ENCODE measurements at places on chromosomes 5 and 9. TPM values are rescaled to one million over a fixed set of nuclear protein-coding genes. Genes with fewer than 3 reads are reported as not detected.

AK8 gene
- not detected for total RNA-seq

DNA sequence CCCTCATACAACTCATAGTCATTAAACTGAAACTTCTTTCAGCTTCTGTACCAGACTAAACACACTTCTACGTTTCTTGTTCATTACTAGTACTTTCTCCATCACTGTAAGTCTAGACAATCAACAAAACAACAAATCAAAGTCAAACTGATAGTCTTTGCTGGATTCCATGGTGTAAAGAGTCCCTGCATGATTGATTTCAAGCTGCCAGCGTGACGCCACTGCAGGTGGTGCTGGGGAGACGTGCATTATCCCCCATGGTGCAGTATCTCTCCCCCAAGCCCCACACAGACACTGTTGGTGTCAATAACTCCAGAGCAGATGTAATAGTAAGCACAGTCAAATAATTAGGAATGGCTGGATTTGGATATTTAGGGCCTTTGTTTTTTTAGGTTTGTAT is 10.7 kb upstream of the SLC2A8 start:
- DNase-seq, result no peak
- H3K4me3 ChIP-seq, result no peak overlapping the region
- H3K27me3 ChIP-seq, result no peaks in the 10 kb centered on the region
- H3K36me3 ChIP-seq, result no peaks in the 10 kb centered on the region
- H3K27ac ChIP-seq, result no peak overlapping the region

DNA sequence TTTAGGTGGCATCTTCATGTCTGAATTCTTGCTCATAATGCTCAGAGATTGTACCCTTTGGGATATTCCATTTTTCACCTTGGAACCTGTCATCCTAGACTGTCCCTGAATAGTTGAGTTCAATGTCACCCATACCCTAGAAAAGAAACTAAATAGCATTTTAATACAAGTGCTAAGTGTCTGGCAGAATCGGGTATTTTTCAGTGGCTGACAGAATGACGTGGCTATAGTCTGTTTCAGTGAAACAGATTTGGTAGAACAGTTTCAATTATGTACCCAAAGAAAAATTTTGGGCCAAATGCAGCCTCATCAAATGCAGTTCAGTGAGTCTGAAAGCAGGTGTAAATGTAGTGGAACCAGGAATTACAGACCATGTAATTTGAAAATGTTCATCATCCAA is 1041.2 kb downstream of the DTWD2 start:
- H3K27me3 ChIP-seq, result no peaks in the 10 kb centered on the region
- no peak overlapping the region for H3K27ac ChIP-seq
- H3K4me1 ChIP-seq, result no peaks in the 10 kb centered on the region
- no peak for DNase-seq
- H3K4me3 ChIP-seq, result no peak overlapping the region

RNF180 gene
- 6.0 TPM for total RNA-seq

PCDHA11 gene
- total RNA-seq, result 0.51 TPM

GRCh38 chr9:70586476-70586875 is 172.0 kb upstream of the KLF9 start:
- no peak for DNase-seq
- H3K27me3 ChIP-seq, result no peaks in the 10 kb centered on the region
- H3K4me1 ChIP-seq, result no peaks in the 10 kb centered on the region
- no peaks in the 10 kb centered on the region for H3K36me3 ChIP-seq
- no peak overlapping the region for H3K4me3 ChIP-seq

DNA sequence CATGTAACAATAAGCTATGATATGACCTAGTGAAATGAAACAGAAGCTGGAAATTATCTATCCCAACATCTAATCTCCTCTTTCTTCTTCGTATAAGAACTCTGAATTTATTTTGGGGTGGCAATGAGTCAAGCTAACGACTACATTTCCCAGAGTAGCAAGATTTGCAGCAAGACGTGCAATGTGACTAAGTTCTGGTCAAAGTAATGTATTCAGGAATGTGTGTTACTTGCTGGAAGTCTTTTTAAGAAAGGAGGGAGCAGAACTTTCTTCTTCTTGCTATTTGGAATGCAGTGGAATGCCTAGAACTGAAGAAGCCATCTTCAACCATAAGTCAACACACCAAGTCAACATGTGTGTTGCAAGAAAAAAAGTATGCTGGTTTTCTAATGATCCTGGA is 406.6 kb upstream of the MEF2C start:
- no peak for DNase-seq
- H3K36me3 ChIP-seq, result no peaks in the 10 kb centered on the region
- H3K4me3 ChIP-seq, result no peak overlapping the region
- no peaks in the 10 kb centered on the region for H3K4me1 ChIP-seq

OR1L8 gene
- total RNA-seq, result not detected

GRCh38 chr9:17807613-17808282 is 228.9 kb downstream of the SH3GL2 start:
- H3K4me3 ChIP-seq, result no peak overlapping the region
- H3K27me3 ChIP-seq, result no peaks in the 10 kb centered on the region
- no peaks in the 10 kb centered on the region for H3K36me3 ChIP-seq

- DNase-seq, result no peak
- no peak overlapping the region for H3K4me3 ChIP-seq
- no peaks in the 10 kb centered on the region for H3K27me3 ChIP-seq
- H3K36me3 ChIP-seq, result no peaks in the 10 kb centered on the region
- no peak overlapping the region for H3K27ac ChIP-seq
These were observed 38.9 kb downstream of the SLC35D2 start for GRCh38 chr9:96344458-96345180.

OR13C9 gene
- not detected for total RNA-seq

FOXB2 gene
- total RNA-seq, result not detected

GRCh38 chr5:157197086-157197485 is 16.4 kb downstream of the ITK start:
- no peaks in the 10 kb centered on the region for H3K4me1 ChIP-seq
- no peak for DNase-seq
- H3K4me3 ChIP-seq, result no peak overlapping the region
- H3K36me3 ChIP-seq, result no peaks in the 10 kb centered on the region
- no peak overlapping the region for H3K27ac ChIP-seq
- H3K27me3 ChIP-seq, result no peaks in the 10 kb centered on the region

DNA sequence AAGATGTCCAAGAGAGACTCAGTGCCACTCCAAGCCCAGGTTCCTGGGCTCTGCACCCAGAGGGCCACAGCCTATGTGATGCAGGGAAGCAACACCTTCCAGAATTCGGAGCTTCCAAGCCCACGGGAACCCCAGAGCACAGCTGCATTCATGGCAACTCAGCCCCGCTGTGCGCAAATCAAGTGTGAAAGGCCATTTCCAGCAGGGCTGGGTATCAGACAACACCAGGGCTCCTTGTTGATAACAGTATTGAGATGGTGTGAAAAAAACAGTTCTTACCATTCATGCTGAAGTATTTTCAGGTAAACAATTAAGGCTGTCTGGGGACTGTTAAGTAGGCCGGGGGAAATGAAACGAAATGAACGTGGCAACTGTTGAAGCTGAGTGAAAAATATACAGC is 10.1 kb downstream of the ROR2 start:
- no peak overlapping the region for H3K4me3 ChIP-seq
- no peaks in the 10 kb centered on the region for H3K27me3 ChIP-seq
- no peak overlapping the region for H3K27ac ChIP-seq
- H3K36me3 ChIP-seq, result no peaks in the 10 kb centered on the region
- DNase-seq, result no peak

ZNF300 gene
- total RNA-seq, result 0.87 TPM

IRX4 gene
- not detected for total RNA-seq

IRGM gene
- not detected for total RNA-seq

GFM2 gene
- total RNA-seq, result 22.3 TPM

- no peaks in the 10 kb centered on the region for H3K27me3 ChIP-seq
- no peaks in the 10 kb centered on the region for H3K36me3 ChIP-seq
- H3K27ac ChIP-seq, result no peak within 1 kb of the TSS
- no peaks in the 10 kb centered on the region for H3K4me1 ChIP-seq
- peak within 1 kb of the TSS; percentile 25 for H3K4me3 ChIP-seq
- no peak for DNase-seq
These were observed at the start of gene RXFP3 for GRCh38 chr5:33936381-33937016. TSS of gene RXFP3 (plus strand) at chr5:33936386. CDS start at chr5:33936741, 355 bp downstream.

DNA sequence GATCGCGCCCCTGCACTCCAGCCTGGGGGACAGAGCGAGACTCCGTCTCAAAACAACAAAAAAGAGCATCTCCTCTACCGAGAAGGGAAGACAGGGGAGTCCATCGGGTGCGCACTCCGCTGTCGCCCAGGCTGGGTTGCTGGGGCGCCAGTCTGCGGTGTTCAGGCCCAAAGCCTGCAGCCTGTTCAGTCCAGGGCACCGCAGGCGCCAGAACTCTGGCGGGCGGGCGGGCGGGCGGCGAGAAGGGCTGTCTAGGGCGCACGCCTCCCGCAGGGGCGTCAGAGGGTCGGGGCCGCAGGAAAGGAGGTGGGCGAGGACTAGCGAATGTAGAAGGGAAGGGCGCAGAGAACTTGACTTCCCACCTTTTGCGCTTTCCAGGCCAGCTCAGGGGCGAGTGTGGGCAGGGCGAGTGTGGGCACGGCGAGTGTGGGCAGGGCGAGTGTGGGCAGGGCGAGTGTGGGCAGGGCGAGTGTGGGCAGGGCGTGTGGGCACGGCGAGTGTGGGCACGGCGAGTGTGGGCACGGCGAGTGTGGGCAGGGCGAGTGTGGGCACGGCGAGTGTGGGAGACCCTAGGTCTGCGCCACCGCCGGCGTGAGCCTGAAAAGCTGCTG is 10.5 kb downstream of the PROP1 start:
- no peak for DNase-seq
- H3K36me3 ChIP-seq, result no peaks in the 10 kb centered on the region
- H3K4me1 ChIP-seq, result no peaks in the 10 kb centered on the region

GRCh38 chr5:9108162-9108561 is 437.7 kb downstream of the SEMA5A start:
- H3K36me3 ChIP-seq, result no peaks in the 10 kb centered on the region
- no peak for DNase-seq
- H3K4me3 ChIP-seq, result no peak overlapping the region
- H3K4me1 ChIP-seq, result no peaks in the 10 kb centered on the region
- H3K27ac ChIP-seq, result no peak overlapping the region

- no peak for DNase-seq
- no peak overlapping the region for H3K27ac ChIP-seq
- H3K4me1 ChIP-seq, result no peaks in the 10 kb centered on the region
- H3K4me3 ChIP-seq, result no peak overlapping the region
- H3K27me3 ChIP-seq, result no peaks in the 10 kb centered on the region
- no peaks in the 10 kb centered on the region for H3K36me3 ChIP-seq
These were observed 284.3 kb downstream of the CCDC171 start for GRCh38 chr9:15837079-15837679.

- H3K27ac ChIP-seq, result no peak overlapping the region
- H3K4me3 ChIP-seq, result no peak overlapping the region
- peaks cover 2% of the 10 kb centered on the region for H3K36me3 ChIP-seq
- no peak for DNase-seq
- no peaks in the 10 kb centered on the region for H3K4me1 ChIP-seq
These were observed 37.8 kb downstream of the GRAMD2B start for GRCh38 chr5:126460977-126461376.

LCN2 gene
- total RNA-seq, result 24.8 TPM

DNA sequence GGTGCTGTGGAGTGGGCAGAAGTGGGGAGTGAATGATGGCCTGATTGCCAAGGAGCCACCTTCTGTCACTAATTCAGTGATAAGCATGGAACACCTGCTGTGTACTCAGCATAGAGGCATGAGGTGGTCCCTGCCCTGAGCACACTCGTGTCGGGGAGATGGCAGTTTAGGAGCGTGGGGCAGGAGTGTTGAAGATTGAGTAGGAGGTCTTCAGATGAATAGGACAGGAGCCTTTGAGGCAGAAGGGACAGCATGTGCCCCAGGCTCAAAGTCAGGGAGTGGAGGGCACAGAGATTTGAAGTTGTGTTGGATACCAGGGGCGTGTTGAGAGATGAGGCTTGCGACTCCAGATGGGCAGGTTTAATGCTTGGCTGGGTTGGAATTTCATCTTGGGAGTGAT is 55.0 kb downstream of the ZNF618 start:
- no peak for DNase-seq
- no peaks in the 10 kb centered on the region for H3K27me3 ChIP-seq
- no peaks in the 10 kb centered on the region for H3K36me3 ChIP-seq
- no peak overlapping the region for H3K4me3 ChIP-seq
- no peak overlapping the region for H3K27ac ChIP-seq
- no peaks in the 10 kb centered on the region for H3K4me1 ChIP-seq

GRCh38 chr9:129497813-129498450 is 123.0 kb downstream of the C9orf50 start:
- peaks cover 35% of the 10 kb centered on the region for H3K4me1 ChIP-seq
- peak overlapping the region; percentile 100 for H3K27ac ChIP-seq
- H3K27me3 ChIP-seq, result no peaks in the 10 kb centered on the region
- no peak for DNase-seq

- H3K36me3 ChIP-seq, result no peaks in the 10 kb centered on the region
- H3K4me3 ChIP-seq, result no peak overlapping the region
- H3K27me3 ChIP-seq, result no peaks in the 10 kb centered on the region
- no peak overlapping the region for H3K27ac ChIP-seq
- DNase-seq, result no peak
These were observed 35.6 kb downstream of the BRINP1 start for GRCh38 chr9:119333507-119334229.

GRCh38 chr9:134965411-134965810 is 47.7 kb upstream of the FCN1 start:
- DNase-seq, result no peak
- H3K4me1 ChIP-seq, result no peaks in the 10 kb centered on the region
- no peak overlapping the region for H3K4me3 ChIP-seq
- no peaks in the 10 kb centered on the region for H3K36me3 ChIP-seq
- no peak overlapping the region for H3K27ac ChIP-seq

DNA sequence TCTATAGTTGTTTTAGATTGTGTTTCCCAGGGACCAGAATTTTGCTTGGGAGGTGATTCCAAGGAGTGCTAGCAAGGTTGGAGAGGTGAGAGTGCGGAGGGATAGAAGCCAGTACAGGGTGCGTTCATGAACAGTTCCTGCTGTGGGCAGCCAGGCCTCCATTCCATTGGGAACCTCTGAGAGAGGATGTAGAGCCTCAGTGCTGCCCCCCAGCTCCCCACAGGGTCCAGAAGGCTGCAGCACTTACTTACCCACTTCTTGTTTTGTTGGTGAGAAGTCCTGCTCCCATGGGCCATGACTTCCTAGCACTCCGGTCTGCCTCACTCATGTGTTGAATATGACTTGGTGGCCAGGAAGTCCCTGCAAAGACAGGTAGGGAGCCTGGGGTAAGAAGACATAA is 128.2 kb upstream of the GAS1 start:
- DNase-seq, result no peak
- no peaks in the 10 kb centered on the region for H3K27me3 ChIP-seq
- H3K4me1 ChIP-seq, result no peaks in the 10 kb centered on the region
- no peak overlapping the region for H3K27ac ChIP-seq
- no peaks in the 10 kb centered on the region for H3K36me3 ChIP-seq

CTNND2 gene
- 0.51 TPM for total RNA-seq

GRCh38 chr9:8096091-8096490 is 296.5 kb upstream of the DMAC1 start:
- no peak overlapping the region for H3K27ac ChIP-seq
- no peak for DNase-seq
- H3K4me1 ChIP-seq, result no peaks in the 10 kb centered on the region
- H3K27me3 ChIP-seq, result no peaks in the 10 kb centered on the region

Data from right lobe of liver (tissue), 6 donors.